B cell (primary cell): ENCODE measurements at places on chromosomes 5 and 9. TPM values are rescaled to one million over a fixed set of nuclear protein-coding genes. Genes with fewer than 3 reads are reported as not detected.

NR6A1 gene
- total RNA-seq: 0.66 and 0.67 TPM in 2 replicates

PCDHB8 gene
- total RNA-seq: not detected in 2 replicates

HTR1A gene
- total RNA-seq: not detected in 2 replicates

CYLC2 gene
- total RNA-seq: not detected in 2 replicates
